ENCODE measurements at places on chromosomes 4 and X. TPM values are rescaled to one million over a fixed set of nuclear protein-coding genes. Genes with fewer than 3 reads are reported as not detected.

The RPGR gene
- 7.1 TPM for total RNA-seq

The ZMAT1 gene
- 0.23 TPM for total RNA-seq

The XAGE2 gene
- total RNA-seq = not detected

The ITM2A gene
- not detected for total RNA-seq

The GABRG1 gene
- not detected for total RNA-seq

The COL4A5 gene
- 126 TPM for total RNA-seq

The CABS1 gene
- total RNA-seq = not detected

The UCP1 gene
- total RNA-seq = not detected

The KCND1 gene
- total RNA-seq = 0.89 TPM

The PARM1 gene
- 0.89 TPM for total RNA-seq

The ARHGAP24 gene
- 50.8 TPM for total RNA-seq

The HPGD gene
- total RNA-seq = 0.30 TPM

The NUP54 gene
- total RNA-seq = 51.9 TPM

The ARX gene
- not detected for total RNA-seq
